ENCODE measurements at places on chromosomes 1 and 21. TPM values are rescaled to one million over a fixed set of nuclear protein-coding genes. Genes with fewer than 3 reads are reported as not detected.

The FMN2 gene
- total RNA-seq = 15.4 TPM

The AGMAT gene
- 2.9 TPM for total RNA-seq

The NTMT2 gene
- total RNA-seq = not detected

The SLC25A33 gene
- total RNA-seq = 7.8 TPM

The CDK11B gene
- 6.3 TPM for total RNA-seq

The CRNN gene
- not detected for total RNA-seq

The ODR4 gene
- total RNA-seq = 16.8 TPM

The CD1E gene
- total RNA-seq = not detected

The KPNA6 gene
- total RNA-seq = 39.3 TPM

The KCNK2 gene
- total RNA-seq = 8.6 TPM

The ADGRL4 gene
- 37.3 TPM for total RNA-seq

Measured in subcutaneous preadipocyte (primary cell).